ENCODE measurements at places on chromosomes 7 and 10. TPM values are rescaled to one million over a fixed set of nuclear protein-coding genes. Genes with fewer than 3 reads are reported as not detected.

The TMEM140 gene
- total RNA-seq, result 22.8 TPM

The COBL gene
- total RNA-seq, result 76.5 TPM

The CALY gene
- total RNA-seq, result not detected

The ASB10 gene
- 42.6 TPM for total RNA-seq

The BAMBI gene
- total RNA-seq, result 13.2 TPM

The CCL24 gene
- not detected for total RNA-seq

The PNLIPRP2 gene
- not detected for total RNA-seq

The SPDYE2B gene
- not detected for total RNA-seq

The FAM13C gene
- total RNA-seq, result 5.9 TPM

DNA sequence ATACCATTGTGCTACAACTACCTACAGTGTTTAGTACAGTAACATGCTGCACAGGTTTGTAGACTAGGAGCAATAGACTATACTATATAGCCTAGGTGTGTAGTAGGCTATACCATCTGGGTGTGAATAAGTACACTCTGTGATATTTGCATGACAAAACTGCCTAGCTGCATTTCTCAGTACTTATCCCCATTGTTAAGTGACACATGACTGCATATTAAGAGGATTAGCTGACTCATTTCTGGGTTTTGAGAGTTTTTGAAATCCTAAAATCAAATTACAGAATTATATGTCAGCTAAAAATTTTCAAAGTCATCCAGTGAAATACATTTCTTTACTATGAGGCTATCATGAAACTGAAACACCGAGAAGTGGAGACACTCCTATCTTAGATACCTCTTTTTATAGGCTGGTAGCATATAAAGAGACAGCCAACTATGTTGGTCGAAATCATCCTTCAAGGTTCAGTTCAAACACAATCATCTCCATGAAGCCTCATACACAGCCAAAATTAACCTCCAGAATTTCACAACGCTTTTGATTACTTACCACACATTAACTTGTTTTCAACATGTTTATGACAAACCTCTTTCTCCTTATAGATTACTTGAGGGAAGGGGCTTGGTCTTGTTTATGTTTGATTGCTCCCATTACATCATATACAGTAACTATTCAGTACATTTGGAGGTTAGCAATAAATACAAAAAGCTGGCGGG lies 89.8 kb upstream of the ANK3 start:
- DNase-seq, result no peak

- DNase-seq, result no peak
Measured at GRCh38 chr10:133366130-133366478, 7.0 kb downstream of the ECHS1 start.

GRCh38 chr7:41027428-41028115 lies 675.3 kb downstream of the INHBA start:
- no peak for DNase-seq

DNA sequence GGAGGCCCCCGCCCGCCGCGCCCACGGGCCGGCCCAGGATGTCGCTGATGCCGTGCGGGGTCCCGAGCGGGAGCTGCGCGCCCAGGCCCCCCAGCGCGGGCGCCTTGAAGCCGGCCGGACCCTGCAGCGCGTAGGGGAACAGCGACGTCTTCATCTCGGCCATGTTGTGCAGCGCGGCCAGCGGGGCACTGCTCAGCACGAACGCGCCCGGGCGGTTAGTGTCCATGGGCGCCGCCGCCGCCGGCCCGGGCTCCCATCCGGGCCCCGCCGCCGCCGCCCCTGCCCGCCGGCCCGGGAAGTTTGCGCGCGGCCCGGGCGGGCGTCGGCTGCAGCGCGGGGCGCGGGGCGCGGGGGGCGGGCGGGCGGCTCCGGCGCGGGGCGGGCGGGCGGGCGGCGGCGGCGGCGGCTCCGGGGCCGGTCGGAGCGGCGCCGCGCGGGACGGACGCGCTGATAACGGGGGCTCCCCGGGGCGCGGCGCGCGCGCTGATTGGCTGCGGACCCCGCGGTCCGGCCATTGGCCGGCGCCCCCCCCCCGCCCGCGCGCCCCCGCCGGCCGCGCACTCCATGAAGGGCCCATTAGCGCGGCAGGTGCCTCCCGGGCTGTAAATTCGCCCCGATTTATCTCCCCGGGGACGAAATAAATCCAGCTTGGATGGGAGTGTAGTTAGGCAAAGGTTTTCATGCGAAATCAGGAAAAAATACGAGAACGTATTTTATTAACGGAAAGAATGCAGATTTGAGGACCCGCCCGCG lies at the start of gene NKX6-2:
NKX6-2 (minus strand) TSS at position 425 of the 753 bp plus-strand sequence; CDS start at position 226, 199 bp downstream.
- DNase-seq, result no peak

- no peak for DNase-seq
Measured at GRCh38 chr7:3218411-3219225, 82.4 kb upstream of the SDK1 start.

DNA sequence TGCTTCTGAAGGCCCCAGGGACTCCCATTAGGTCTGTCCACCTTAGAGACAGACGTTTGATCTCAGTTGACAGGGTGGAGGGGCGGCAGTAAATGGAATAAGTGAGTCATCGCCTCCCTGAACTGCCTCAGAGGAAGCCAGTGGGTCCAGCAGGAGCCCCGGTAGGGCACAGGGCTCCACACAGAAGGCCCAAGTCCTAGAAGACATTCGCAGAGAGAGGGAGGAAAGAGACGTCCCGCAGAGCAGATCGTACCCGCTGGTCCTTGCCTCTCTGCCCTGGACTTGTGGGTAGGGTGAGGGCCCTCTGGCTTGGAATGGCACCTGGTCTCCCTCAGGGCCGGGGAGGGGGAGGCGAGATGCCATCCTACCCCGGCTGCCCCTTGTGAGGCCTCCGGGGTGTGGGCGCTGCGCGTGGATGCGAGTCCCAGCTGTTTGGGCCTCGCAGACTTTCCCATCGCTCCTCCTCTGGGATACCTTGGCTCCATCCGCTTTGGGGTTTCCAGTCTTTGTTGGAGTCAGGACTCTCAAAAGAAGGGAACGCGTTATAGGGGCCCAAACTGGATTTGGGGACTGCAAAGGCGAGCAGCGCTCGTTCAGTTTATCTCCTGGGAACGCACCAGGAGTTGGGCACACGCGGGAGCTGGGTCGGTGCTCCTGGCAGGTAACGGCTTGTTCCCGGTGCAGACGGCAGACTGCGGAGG lies 5.1 kb downstream of the TLX1 start:
- DNase-seq, result no peak

DNA sequence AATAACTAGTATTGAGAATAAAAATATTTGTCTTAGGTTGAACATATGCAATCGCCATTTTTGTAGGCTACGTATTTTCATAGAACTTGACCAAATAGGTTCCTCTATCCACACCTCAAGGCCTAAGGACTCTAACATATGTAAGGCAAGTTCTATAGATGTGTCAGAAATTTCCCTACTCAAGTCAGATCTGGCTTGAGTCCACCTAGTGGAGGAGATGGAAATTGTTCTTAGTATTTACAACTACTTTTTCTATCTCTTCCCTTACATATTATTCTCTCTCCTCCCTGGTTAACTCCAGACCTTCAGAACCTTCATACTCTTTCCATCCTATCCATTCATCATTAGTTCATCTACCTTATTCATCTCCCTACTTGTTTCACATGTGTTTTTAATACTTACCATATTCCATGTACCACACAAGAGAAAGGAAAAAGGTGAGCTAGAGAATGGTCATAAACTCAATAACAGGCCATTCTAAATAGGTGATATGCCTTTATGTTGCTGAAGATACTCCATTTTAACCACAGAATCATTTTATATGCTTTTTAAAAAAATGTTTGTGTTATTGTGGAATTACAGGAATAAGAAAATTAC lies 174.5 kb upstream of the HDAC9 start:
- no peak for DNase-seq

DNA sequence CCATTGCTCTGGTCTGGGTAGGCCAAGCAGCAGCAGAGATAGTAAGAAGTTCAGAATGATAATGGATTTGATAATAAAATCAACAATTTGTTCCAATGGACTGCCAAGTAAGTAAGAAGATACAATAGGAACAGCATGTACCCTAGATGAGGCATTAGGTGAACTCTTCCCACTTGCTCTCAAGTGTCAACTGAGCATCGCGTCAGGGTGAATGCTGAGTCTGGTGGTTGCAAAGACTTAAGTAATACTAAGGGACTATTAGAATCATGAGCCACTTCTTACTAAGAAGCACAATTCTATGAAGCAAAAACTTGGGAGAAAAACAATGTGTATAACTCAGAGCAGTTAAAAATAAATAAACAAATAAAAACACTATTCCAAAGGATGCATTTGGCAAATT lies 54.5 kb downstream of the LRRN3 start:
- no peak for DNase-seq

DNA sequence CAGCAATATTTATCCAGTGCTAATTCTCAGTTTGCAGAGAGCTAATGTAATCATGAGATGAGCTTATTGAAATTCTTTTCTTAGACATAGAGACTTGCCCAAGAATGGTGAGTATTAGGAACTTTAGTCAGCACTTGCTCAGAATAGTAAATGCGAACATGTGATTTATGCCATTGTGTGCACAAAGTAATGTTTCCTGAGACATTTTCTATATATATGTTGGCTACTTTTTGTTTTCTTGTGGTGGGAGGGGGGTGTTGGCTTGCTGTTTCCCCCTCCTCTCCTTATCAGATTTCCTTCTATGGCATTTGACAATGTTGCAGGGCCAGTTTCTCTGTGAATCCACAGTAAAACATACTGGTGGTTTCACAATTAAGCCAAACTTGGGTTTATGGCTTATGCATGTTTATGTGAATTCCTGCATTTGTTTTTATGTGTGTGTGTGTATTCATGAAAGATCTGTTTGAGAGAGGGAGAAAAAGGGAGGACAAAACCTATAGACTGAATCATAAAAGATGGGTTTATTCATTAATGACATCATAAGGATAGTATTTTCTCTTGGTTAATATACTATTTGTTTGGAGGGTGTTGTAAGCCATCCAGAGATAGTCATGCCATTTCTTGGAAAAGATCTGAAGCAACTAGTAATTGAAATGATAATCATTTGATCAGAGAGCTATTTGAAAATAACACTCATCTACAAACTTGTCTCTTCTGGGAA lies 36.3 kb downstream of the ARID5B start:
- no peak for DNase-seq

GRCh38 chr7:77913977-77914607 lies 115.5 kb downstream of the PHTF2 start:
- no peak for DNase-seq

DNA sequence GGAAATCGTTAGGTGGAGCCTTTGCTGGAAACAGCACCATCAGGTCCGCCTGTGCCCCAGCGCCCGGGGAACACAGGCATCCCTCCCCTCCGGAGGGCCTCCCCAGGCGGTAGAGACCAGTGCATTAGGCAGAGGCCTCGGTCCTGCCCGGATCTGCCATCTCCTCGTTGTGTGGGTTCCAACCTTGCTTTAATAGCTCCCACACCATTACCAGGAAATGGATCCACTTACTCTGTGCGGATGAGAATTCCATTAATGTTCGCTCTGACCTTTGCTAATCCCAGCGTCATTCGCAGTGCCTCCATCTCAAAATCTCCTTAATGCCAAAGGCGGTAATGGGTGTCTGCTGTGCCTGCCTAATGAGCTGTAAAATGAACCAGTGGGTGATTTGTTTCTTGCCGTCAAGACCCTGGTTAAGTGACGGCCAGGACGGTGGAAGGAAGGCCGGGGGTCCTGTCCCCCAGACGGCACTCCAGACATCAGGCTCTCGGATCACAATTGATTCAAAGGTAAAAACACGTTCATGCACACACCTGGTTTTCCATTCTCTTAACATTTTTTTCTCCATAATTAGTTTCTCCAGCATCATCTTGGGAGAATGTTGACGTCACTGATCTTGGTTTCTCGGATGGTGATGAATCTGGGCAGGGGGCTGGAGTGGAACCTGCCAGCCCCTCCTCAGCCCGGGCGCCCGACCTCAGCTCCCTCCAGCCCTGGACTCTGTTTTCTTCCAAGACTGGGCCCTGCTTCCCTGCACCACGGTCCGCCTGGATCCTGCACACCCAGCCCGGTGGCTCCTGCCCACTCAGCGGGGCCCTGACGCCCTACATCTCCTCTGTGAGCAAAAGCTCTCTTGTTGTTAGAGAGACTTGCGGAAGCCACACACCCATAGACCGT lies 22.8 kb upstream of the FAM20C start:
- peak; percentile 40 for DNase-seq

GRCh38 chr10:70780370-70780760 lies 4.8 kb downstream of the TBATA start:
- DNase-seq, result no peak

DNA sequence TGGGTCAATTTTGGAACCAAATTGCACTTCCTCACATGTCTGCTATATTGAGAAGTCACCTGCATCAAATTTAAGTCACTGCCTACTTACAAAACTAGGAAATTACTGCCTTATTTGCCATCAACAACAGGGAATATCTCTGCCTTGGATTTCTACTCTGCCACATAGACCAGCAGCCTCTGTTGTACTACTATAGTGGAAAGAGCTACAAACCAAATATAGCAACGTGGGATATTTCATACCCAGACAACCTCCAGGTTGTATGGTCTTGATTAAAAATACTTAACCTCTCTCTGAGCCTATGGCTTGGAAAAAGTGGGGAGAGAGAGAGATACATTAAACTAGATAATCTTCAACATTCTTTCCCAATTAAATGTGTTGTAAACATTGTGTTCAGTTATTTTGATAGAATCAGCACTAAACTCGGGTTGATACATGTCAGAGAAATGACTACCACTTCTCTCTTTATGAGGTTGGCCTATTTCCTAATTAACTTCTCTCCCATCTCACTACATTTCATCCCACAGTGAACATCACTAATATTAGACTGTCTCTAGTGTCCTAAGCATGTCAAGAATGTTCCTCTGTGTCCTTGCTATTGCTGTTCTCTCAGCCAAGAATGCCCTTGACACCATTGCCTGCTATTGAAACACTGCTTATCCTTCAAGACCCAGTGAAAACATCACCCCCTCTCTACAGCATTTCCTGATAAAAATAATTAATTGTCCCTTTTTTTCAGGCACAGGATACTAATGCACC lies 421.2 kb downstream of the IPMK start:
- DNase-seq, result no peak

- DNase-seq, result no peak
Measured at GRCh38 chr10:27390681-27391080, 113.4 kb upstream of the RAB18 start.

DNA sequence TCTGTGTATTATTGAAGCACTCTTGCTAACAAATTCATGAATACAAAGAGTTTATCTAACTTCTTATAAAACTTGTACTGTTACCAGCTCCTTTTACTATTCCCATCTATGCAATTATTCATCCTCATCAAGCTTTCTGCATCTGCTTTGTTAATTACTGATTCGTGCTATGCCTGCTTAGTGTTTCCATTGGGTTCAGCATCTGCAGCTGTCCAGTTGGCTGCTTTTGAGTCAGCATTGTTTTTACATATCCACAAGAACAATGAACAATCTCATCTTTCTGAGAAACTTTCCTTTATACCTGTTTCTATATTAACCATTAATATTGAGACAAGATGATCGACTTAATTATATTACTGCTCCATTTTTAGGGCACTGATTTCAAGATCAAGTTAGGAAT lies 19.6 kb upstream of the ANLN start:
- no peak for DNase-seq

- no peak for DNase-seq
Measured at GRCh38 chr10:126459032-126459831, 71.0 kb upstream of the ADAM12 start.

DNA sequence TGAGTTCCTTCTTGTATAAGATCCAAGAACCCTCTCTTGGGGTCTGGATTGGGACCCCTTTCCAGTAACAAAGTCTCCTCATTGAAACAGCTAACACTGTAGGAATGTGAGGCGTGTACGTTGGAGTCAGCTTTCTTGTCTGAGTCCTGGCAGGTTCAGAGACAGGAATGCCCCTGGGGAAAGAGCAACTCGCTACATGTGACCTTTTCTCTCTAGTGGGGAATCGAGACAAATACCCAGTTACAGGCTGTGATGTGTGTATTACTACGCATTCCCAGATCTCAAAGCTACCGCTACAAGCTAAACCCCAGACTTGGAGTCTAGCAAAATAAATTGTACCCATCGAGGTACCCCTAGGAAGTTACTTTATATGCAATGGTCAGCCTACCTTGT lies 85.6 kb upstream of the FRMD4A start:
- no peak for DNase-seq

Data from Right ventricle myocardium superior (tissue), 1 donor.